ENCODE measurements at places on chromosomes 2 and 18.

DNA sequence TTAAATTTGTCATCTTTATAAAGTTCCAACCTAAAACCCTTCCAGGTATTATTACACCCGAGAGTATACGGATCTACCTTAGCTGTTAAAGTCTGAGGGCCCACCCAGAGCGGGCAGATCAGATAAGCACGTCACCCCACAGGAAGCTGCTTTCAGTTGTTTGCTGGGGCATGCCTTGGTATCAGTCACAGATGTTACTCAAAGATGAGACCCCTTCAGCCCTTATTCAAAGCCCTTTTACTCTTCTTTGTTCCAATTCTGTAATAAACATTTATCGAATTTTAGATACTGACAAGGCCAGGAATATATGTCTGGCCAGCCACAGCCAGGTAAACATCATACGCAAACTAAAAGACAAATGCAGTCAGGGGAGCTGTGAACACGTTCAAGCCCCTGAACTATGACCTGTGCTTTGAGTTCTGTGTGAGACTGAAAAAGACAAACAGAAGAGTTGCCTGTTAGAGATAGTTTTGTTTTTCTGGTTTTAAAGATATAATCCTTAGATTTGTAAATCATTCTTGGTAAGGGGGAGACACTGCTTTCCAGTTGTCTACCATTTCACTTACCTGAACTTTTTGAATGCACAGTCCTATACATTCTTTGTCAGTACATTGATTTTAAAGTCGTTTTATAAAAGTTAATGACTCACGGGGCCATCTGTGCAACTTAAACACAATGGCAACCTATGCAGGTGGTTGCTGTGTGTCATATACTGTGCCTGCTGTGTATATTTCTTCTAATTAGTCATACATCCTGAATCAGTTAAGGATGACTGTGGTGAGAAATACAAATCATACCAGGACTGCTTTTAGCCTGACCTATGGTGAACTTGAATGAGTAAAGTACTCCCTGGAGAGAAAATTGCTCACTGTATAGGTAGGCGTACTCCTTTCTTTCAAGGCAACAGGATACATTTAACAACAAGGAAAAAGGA, 100.5 kb upstream of the ITPRID2 start:
- DNase-seq, result peak; percentile 92

DNA sequence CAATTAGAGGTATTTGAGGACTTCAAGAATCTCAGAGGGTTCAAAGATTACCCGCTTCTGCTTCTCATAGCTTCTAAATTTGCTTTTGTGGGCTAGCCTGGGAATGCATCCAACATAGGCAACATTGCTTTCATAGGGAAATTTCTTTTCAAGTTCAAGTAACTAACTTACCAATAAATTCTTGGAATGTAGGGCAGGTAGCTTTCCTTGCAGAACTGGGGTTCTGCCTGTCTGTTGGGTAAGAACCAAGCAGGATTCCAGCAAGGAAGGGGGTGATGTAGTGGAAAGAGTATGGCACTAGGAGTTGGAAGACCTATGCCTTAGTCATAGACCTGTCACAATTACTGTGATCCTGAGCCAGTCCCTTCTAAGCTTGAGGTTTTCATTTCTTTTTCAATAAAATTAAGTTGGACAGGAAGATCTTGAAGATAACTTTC, 164.1 kb downstream of the FHOD3 start:
- DNase-seq, result no peak

DNA sequence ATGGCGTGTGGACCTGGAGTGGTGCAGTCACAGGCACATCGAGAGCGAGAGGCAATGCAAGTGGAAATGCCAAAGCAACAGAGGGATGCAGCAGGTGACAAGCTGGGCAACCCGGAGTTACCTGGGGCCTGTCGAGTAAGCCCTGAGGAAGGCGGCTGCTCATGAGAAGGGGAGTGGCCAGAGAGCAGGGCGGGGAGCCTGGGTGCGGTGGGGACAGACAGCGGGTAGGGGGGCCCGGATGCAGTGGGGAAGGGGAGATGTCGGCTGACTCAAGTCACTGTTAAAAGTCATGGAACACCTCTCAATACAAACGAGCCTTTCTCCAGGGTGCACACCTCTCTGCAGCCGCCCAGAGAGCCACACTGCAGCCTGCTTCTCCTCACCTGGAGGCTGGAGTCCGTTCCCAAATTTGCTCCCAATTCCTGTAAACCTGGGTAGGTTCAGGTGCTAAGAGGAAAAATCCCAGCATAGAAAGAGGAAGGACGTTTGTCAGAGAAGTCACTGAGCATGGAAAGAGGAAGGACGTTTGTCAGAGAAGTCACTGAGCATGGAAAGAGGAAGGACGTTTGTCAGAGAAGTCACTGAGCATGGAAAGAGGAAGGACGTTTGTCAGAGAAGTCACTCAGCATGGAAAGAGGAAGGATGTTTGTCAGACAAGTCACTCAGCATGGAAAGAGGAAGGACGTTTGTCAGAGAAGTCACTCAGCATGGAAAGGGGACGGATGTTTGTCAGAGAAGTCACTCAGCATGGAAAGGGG, 71.7 kb upstream of the TWIST2 start:
- no peak for DNase-seq

DNA sequence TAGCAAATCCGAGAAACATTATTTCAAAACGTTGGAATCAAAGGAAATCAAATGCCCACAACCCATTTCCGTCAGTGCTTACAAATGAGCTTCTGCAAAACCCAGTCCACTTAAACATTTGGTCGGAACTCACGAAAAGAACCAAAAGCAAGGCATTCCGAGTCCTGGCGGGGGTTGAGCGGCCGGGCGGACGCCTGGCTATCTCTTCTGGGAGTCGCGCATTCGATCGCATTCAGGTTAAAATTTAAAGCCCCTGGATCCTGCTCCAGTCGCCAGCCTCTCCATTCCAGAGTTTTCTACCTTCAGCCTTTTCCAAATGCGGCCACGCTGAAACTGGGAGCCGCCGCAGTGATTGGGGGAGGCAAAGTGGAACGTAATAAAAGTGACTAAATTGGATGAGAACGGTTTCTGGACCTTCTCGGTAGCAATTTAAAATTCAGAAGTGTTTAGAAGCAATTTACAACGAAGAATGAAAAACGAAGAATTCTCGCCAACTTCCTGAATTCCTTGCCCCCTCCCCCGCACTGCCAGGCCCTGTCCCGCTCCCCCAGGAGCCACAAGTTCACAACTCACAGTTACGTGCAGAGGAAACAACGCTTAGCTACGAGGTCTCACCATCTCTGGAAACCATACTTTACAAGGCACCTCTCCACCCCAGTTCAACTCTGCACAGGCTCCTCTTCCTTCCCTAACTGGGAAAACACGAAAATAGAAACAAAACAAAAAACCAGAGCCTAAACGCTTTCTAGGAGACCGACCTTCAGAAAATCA, 1.7 kb upstream of the GATA6 start:
- no peak for DNase-seq

DNA sequence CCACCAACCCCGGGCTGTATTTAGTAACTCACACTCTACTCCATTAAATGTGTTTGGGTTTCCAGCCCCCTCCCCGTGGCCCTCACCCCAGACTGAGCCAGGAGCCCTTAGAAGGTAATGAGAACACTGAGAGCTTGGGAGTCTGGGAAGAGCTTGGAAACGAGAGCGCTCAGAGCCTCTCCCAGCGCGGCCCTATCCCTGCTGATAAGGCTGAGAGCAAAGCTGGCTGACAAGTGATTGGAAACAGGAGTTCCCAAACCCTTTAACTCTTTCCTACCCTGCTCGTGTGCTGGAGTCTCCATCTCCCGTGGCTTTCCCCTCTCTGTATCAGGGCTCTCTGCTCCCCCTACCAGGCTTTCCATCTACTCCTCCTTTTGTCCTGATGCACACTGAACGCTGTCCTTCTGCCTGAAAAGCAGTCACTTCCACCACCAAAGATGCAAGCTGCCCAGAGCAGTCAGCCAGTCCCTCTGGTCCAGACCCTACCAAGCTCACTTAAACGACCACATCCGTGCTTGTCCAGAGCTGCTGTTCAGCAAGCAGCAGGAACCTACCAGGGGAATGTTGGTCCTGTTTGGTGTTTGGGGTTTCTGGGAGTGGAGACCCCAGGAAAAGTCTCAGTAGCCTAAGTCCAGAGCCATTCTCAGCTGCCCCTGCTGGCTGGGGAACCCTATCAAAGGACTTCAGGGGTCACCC, 100.0 kb upstream of the PKDCC start:
- no peak for DNase-seq

GRCh38 chr18:46053368-46054095, 18.5 kb downstream of the PSTPIP2 start:
- DNase-seq, result peak; percentile 62

GRCh38 chr2:55175254-55176093, 56.6 kb downstream of the CLHC1 start:
- DNase-seq, result peak; percentile 47
